ENCODE measurements at places on chromosomes 7 and 10. TPM values are rescaled to one million over a fixed set of nuclear protein-coding genes. Genes with fewer than 3 reads are reported as not detected.

The RET gene
- total RNA-seq = 0.59 TPM

The LRGUK gene
- total RNA-seq = 0.29 TPM

The KIF20B gene
- 14.2 TPM for total RNA-seq

The AHR gene
- total RNA-seq = 7.4 TPM

The ARID5B gene
- 1.4 TPM for total RNA-seq

The ELN gene
- total RNA-seq = 0.08 TPM

The PRSS2 gene
- not detected for total RNA-seq

The SNCG gene
- 12.8 TPM for total RNA-seq

The CALHM2 gene
- total RNA-seq = 4.8 TPM

The FAM25G gene
- total RNA-seq = not detected

The MOGAT3 gene
- not detected for total RNA-seq

The HOXA3 gene
- 9.6 TPM for total RNA-seq

The HOXA10 gene
- total RNA-seq = 7.5 TPM

The ADCYAP1R1 gene
- total RNA-seq = not detected

The VIPR2 gene
- not detected for total RNA-seq

The SPAM1 gene
- not detected for total RNA-seq

The PILRA gene
- 5.2 TPM for total RNA-seq

The EFCAB10 gene
- 2.9 TPM for total RNA-seq

The ANKRD61 gene
- total RNA-seq = 0.22 TPM

Data from A549 treated with ZK216348 at 1 μM for 4 hours (cell line).